Activated CD4-positive, alpha-beta T cell treated with anti-CD3 and anti-CD28 coated beads, Interleukin-2, amount 50 U/mL, for 48 hours (primary cell): ENCODE measurements at places on chromosomes 3 and 15.

DNA sequence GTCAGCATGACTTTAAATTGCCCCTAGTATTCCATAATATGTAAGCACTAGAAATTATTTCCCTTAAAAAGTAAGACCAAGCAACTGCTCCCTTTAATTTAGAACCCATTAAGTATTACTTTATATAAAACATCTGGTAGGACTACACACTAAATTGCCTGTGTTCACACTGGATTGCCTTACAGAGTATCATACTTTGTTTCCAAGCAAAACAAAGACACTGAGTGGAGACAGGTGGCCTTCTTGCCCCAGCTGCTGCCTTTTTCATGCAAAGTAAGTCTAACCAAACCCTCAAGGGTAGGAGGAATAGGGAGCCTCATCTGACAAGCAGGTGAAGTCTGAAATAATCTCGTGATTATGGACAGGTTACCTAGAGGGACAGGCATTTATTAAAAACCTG lies 87.3 kb downstream of the PEX5L start:
- DNase-seq: no peak

GRCh38 chr3:194328053-194328657 lies 23.0 kb downstream of the CPN2 start:
- DNase-seq: no peak

DNA sequence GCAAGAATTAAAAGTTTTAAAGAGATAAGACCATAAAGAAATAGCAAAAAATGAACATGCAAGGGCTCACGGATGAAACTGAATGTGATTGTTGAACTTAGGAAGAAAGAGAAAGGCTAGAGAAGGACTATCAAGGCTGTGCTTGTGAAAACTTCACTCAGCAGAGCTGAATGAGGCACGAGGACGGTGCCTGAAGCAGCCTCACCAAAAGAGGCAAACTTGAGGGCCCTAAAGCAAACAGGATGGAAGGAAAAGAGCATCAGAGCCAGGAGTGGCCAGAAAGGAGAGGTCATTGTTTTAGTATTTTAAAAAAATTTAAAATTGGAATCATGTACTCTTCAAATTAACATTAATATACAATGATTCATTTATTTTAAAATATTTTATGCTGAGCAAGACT lies 191.2 kb upstream of the SOX14 start:
- DNase-seq: no peak

- DNase-seq: no peak
These were observed 18.7 kb downstream of the CACNA2D2 start for GRCh38 chr3:50484722-50485121.

DNA sequence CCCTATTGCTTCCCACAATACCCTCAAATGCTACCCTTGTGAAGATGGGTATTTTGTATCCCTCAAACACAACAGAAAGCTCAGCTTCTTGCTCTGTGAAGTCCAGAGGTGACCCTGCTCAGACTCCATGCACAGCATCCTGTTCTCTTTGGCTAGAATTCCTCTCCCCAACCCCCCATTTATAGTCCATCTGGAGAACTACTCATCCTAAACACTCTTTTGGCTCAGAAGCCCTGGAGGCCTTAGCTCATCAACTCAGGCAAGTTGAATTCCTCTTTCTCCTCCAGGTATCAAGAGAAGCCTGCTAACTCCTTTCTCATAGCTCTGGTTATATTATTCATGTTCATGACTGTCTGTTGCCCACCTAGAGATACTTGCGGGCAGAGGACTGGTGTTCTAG lies 18.3 kb upstream of the GASK1A start:
- DNase-seq: no peak

DNA sequence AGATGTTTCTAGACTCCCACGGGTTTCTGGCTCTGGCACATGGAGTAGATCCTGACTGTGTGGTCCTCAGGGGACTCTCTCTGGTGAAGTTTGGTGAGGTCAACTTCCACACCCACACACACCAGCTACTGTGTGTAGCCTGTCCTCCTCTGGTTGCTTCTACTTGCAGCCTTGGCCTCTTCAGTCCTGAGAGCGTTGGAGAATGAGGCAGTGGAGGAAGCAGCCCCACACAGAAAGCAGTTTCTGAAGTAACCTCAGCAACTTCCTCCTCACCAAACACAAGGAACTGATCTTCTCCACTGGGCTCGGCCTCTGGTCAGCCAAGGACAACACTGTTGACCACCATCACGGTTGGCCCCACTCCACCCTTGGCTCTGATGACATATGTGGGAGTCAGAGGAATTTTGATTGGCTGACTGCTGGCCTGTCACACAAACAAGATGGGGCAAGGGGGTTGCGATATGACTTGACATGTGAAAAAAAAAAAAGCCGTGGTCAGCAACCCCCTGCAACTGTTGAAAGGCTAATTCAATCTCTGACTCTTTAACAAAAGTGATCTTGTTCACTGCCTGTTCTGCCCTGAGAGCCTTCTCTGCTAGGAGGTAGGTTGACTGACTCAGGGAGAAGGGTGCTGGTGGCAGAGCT lies 19.6 kb downstream of the CD86 start:
- DNase-seq: no peak

GRCh38 chr15:64911311-64912186 lies at the start of gene ANKDD1A:
ANKDD1A (plus strand) TSS chr15:64911902; CDS start chr15:64911931, 29 bp downstream.
- peak; percentile 68 for DNase-seq

GRCh38 chr3:52429031-52429430 lies 15.9 kb downstream of the SEMA3G start:
- DNase-seq: no peak
